ENCODE measurements at places on chromosomes 2 and 18.

DNA sequence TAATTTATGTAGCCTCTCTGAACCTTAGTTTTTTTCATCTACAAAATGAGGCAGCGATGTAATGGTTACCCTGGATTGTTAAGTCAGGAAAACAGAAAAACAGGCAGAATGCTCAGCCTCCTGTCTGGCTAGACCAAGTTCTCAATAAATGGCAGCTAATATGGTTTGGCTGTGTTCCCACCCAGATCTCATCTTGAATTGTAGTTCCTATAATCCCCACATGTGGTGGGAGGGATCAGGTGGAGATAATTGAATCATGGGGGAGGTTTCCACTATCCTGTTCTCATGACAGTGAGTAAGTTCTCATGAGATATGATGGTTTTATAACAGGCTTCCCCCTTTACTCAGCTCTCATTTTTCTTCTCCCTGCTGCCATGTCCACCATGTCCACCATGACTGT is 220.0 kb downstream of the CMPK2 start:
- no peak for DNase-seq

DNA sequence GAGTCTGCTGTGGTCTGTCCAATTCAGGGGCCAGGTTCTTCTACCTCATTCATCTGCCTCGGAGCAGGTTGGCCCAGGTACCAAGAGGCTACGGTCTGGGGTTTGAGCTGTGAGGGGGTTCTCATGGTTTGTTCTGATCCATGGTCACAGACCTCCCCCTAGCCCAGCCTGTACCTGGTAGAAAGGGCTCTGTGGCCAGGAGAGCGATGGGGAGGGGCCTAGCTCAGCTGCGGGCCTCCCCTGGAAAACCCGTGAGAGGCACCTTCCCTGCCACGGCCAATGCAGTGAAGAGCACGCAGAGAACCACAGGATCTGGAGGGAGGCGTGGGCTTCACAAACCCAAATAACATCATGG is 19.6 kb upstream of the ALLC start:
- DNase-seq, result no peak

DNA sequence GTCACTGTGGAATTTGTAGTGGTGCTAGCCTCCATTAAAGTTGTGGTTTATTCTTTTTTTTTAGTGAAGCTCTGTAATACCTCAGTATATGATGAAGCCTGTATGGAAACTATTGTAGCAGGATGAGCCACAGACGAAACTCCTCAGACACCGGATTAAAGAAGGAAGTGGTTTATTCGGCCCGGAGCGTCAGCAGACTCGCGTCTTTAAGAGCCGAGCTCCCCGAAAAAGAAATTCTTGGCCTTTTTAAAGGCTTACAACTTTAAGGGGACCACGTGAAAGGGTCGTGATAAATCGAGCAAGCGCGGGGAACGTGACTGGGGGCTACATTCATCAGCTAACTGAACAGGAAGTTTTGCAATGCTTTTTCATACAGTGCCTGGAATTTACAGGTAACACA is 8.1 kb upstream of the CCL20 start:
- DNase-seq, result no peak

DNA sequence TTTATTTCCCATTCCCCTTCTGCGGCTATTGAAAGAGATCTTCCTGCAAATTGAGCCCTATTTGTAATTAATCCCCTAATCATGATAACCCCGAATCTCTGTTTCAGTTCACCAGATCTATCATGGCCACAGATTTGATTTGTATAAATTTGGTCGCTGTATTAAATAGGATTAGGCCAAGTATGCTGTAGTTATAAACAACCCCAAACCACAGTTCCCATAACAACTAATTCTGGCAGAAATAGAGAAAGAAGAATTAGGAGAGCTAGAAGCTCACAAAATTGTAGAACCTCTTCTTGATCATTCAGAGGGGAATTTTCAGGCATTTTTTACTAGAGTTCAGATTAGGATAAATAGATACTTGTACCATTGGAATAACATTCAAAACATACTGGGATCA is 433.7 kb upstream of the TNP1 start:
- no peak for DNase-seq

DNA sequence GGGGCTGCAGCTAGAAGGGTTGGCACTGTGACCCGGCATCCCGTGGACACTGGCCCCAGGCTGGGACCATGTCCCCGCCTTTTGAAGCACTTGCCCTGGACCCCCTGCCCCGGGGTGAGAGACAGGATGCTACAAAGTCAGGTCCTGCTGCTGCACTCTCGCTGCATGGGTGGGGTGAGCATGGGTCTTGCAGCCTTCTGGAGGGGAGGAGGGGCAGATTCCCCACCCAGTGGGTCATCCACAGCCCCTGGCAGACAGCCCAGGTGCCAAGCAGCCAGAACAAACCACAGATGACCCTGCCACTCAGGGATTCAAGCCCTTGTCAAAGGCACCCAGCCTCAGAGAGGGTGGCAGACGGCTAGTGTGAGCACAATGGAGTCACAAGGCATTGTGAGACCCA is 5.7 kb upstream of the NMUR1 start:
- no peak for DNase-seq

DNA sequence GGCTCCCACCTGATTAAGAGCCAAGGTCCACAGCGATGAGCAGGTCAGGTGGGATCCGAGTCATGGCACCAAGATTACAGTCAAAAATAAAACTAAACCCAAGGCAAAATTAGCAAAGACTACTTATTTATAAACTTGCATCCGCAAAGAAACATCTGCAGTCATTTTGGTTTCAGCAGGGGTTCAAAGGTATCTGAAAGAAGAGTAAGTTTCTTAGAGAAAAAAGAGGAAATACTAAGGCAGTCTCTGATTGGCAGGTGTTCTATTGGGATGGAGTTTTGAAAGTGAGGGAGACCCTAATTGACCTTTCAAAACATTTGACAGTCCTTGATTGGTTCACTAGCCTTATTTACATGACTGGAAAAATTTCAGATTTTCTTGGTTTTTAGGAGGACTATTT is 11.0 kb upstream of the PLB1 start:
- DNase-seq, result no peak

DNA sequence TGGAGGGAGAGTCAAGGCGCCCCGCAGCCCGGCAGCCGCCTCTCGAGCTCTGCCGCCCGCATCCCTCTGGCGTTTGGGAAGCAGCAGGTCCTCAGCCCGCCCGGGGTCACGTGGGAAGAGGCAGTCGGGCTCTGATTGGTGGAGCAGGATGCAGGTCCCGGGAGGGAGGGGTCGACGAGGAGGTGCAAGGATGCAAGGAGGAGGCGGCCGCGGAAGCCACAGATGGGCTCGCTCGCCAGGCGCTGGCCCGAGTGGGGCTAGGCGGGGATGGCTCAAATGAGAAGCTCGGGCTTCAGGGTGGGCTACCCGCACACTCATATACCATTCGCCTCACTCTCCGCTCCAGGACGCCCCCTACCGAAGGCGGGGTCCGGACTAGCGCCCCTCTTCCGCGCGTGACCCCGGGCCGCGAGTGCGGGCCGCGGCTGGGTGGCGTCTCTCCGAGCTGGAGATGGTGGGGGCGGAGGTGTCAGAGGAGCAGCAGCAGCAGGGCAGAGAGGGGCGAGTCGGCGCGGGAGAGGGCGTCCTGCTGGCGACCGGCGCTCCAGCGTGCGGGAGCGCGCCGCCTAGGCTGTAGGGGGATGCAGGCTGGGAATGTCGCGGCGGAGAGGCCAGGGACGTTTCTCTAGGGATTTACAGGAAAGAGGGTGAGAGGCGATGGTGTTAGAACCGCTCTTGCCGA is at the start of gene TMEFF2:
TSS of gene TMEFF2 (minus strand) at position 68 of the 682 bp plus-strand sequence. CDS start 409 bp downstream, outside the sequence.
- DNase-seq, result peak; percentile 63

DNA sequence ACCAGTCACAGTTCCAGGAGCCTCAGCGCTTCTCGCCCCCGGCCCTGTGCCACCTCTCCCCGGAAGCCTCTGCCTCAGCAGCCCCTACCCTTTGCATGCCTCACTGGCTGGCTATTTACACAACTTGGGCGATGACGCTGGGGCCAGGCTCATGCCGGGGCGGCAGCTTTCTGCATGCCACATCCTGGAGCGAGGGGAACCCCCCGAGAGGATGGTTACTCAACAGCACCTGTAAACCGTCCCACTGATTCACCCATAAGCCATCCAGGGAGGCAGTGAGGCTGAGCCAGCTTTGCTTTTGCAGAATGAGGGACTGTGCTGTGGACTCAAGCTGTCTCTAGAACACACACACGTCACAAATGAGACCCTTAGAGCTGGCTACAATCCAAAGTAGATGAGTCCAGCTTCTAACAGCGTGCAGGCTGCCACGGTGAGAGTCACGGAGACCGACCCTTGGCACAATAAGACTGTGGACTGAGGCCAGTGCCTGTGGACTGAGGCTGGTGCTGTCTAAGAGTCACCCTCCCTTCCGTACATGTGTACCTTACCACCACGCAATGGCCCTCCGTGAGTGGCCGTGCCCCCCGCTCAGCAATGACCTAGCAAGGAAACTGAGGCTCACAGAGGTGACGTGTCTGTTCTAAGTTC is 45.6 kb upstream of the ODC1 start:
- peak; percentile 62 for DNase-seq

GRCh38 chr2:121319941-121320340 is 34.9 kb upstream of the TFCP2L1 start:
- no peak for DNase-seq

GRCh38 chr2:101223814-101224231 is 28.9 kb upstream of the CNOT11 start:
- DNase-seq, result no peak

- no peak for DNase-seq
Observed at GRCh38 chr18:58559427-58560186, 69.3 kb downstream of the ALPK2 start.

DNA sequence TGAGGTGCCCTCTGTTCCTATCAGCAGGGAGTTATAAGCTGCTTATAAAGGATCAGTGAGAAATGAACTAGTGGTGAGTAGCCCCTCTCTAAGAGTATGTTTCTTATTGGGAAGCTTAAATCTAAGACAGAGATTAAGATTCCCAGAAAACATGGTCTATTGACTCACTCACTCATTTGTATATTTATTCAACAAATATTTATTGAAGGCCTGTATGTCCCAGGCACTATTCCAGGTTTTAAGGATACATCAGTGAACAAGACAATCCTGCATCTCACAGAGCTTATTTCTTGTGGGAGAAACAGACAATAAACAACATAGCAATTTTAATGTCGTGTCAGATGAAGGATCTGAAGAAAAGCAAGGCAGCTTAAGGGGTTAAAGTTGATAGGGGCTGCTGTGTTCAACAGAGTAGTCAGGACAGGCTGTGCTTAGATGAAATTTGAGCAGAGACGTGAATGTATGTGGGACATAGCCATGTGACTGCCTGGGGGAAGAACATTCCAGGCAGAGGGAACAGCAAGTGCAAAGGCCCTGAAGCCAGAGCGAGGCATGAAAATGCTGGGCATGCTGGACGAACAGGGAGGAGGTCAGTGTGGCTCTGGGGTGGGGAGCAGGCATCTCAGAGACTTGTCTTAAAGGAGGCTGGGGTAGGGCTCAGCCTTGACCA is 14.8 kb upstream of the PSD4 start:
- DNase-seq, result no peak

- DNase-seq, result no peak
Observed at GRCh38 chr18:51447351-51448342, 250.2 kb upstream of the MEX3C start.

DNA sequence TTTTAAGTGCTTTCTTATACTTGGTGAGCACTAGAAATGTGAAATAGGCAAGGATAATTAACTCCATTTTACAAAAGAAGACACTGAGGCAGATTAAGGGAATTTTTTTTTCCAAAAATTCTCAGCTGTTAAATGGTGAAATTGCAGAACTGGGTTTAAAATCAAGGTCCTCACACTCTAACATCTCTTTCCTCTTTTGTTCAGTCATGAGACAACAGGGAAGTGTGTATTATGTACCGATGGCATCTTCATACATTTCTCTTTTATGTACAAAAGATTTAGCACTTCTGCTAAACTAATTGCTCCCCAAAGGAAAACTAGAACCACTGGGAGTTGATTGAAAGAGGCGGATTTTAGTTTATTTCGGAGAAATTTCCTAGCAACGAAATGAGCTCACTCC is 203.0 kb downstream of the SETBP1 start:
- no peak for DNase-seq

DNA sequence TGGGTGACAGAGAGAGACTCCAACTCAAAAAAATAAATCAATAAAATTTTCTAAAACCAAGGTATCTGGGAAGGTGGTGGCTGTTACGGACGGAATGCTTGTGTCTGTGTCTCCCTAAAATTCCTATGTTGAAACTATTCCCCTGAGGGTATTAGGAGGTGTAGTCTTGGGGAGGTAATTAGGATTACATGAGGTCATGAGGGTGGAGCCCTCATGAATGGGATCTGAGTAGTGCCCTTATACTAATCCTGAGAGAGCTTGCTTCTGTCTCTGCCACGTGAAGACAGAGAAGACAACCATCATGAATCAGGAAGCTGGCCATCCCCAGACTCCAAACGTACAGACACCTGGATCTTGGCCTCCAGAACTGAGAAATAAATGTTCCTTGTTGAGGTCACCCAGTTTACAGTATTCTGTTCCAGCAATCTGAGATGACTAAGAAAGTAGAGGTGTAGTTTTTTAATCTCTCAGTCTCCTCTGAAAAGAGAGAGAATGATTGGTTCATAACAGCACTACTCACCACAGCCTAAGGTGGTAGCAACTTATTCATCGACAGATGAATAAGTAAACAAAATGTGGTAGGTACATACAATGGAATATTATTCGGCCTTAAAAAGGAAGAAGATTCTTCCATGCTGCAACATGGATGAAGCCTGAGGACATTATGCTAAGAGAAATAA is 38.4 kb downstream of the TGFBRAP1 start:
- no peak for DNase-seq

GRCh38 chr2:26735097-26735496 is 29.0 kb upstream of the SLC35F6 start:
- no peak for DNase-seq

DNA sequence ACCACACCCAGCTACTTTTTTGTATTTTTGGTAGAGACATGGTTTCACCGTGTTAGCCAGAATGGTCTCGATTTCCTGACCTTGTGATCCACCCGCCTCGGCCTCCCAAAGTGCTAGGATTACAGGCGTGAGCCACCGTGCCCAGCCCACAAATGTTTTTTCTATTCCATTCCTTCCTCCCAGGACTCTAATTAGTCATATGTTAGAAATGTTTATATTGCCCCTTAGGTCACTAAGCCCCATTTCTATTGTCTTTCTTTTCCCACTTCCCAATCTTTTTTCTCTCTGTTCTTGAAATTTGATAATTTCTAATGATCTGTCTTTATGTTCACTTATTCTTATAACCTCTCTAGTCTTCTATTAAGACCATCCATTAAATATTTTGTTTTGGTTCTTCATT is 31.3 kb upstream of the CDCA7 start:
- DNase-seq, result no peak

- no peak for DNase-seq
Observed at GRCh38 chr18:25061395-25061794, 290.6 kb downstream of the ZNF521 start.

GRCh38 chr2:239393941-239394340 is 6.9 kb downstream of the HDAC4 start:
- DNase-seq, result no peak

DNA sequence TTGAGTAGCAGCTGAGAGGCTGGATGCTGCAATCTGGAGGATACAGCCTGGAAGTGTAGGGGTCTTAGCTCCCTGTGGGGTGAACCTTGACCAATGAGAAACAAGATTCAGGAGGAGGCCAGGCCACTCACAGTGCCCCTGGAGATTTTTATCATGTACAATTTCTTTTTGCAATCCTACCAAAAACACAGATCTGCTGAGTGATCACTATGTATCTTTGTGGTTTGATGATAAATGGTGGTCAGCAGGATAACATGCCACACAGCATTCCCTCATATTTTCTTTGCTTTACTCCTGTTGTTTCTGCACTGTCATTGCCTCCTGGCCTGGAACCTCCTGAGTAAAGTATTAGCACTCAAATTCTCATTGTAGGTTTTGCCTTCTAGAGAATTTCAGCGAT is 357.9 kb downstream of the THSD7B start:
- DNase-seq, result no peak

Measured in stimulated activated CD4-positive, alpha-beta T cell treated with anti-CD3 and anti-CD28 coated beads, TNF-alpha, amount 100 ng/mL, for 48 hours (primary cell).